Fibroblast of skin of back (primary cell): ENCODE measurements at places on chromosomes 1 and 21.

GRCh38 chr1:211359876-211360275 lies 33.2 kb downstream of the TRAF5 start:
- DNase-seq: no peak

DNA sequence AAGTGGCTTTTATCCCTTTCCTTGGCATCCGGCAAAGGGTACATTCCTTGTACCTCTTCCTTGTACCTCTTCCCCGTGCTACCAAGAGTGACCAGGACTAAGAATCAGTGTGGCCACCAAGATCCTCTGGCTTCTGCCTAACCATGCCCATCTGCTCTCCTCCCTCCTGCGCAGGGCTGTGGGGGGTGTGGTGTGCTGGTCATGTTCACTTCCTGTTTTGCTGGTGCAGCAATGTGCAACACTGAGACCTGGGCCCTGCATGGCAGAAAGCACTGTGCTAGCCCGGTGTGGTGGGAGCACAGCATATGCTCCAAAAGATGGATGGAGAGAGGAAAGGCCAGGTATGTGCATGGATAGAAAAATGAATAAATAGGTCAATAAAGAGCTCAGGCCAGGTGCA lies 33.3 kb upstream of the TENT5C start:
- DNase-seq: no peak

DNA sequence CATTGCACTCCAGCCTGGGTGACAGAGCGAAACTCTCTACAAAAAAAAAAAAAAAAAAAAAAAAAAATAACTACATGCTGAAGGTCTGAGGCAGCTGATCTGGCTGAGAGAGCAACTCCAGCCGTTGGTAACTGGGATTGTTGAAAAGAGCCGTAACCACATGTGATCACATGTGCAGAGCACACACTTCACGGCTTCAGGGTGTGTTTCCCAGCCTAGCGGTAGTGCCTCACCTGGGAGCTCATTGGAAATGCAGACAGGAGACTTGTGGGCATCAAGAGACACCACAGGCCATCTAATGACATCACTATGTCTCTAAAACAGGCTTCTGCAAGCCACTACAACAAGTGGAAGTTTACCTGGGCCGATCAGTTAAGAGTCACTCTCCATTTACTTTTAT lies 11.8 kb upstream of the OTUD7B start:
- no peak for DNase-seq

DNA sequence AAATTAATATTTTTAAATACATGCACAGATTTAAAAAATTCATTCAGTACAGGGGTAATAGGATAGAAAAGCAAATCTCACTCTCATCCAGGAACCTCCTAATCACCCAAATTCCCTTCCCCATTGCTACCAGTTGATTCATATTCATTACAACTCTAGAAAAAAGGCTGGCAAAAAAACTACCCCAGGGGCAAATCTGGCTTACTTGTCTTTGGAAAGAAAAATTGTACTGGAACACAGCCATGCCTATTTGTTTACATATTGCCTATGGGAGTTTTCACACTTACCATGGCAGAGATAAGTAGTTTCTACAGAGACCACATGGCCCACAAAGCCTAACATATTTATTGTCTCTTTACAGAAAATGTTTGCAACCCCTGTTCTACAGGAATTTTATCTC lies 8.9 kb upstream of the RBM34 start:
- DNase-seq: no peak

DNA sequence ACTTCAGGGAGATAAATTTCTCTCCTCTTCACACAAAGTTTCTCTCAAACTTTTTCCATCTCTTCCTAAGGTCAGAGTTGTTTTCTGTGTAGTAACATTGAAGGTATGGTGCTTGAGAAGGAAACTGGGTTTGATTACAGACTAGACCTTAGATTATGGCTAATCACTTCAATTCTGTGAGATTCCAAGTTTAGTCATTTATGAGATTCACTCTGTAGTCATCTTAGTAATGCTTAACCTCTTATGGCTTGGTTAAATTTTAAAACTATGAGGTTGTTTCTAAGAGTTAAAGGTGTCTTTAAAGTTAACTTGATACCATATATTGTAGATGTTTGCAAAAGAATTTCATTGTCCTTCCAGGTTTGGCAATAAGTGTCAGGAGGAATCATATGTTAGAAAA lies 1092.2 kb downstream of the KCNT2 start:
- no peak for DNase-seq

DNA sequence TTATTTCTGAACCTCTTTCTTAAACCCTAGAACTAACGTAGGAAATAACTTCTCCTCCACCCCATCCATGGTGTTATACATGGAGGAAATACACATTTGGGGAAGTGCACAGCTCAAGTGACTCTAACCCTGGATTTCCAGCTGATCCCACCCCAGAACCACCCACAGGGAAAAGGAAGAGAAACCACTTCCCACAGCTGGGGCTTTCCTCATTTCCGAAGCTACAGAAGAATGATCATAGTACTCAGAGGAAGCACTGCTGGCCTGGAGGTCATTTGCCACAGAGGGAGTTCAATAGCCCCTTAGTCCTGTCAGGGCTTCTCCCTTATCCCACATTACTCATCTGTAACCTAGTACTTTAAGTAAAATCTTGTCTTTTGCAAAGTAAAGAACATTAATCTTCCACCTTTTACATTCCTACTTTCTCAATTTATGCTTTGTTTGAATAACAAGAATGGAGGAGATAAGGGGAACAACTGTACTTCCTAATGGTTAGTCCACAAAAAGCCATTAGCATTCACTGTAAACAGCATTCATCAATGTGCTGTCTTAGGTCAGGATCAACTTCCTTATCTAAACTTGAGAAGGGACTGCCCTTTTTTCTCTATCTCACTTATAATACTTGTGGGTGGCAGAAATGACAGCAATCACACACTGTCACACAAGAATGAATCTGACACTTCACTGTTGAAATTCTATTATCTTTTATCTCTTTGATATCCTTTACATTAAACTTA lies 63.0 kb upstream of the RGS1 start:
- no peak for DNase-seq

DNA sequence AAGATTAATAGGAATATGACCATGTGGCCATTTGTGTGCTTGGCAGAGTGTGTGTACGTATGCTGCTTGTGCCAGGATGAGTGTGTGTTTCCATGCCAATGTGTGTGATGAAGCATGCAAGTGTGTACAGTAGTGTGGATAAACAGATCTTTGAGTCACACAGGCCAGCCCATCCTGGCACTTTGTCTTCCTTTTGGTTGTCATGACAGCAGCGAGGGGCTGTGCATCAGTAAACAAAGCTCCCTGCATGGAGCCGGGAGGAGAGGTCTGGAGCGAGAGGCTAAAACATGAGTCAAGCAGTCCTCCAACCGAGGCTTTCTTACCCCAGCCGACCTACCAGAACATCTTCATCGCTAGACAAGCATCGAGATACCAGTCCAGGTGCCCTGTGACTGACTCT lies 221.2 kb downstream of the CACNA1E start:
- DNase-seq: no peak

DNA sequence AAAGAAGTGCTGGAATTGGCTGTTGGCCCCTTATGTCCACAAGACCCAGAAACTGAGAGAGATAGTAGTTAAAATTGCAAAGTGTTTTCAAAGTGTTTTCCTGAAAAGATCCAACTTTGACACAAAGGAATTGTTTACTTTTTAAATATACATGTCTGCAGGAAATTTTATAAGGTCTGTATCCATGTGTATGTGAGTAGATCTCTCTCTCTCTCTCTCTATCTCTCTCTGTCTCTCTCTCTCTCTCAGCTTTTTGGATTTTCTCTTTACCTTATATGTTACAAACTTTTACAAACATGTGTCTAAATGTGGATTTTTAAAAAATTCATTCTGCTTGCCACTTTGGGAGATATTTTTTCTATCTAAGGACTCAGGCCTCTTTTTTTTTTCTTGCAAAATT lies 358.6 kb downstream of the SIPA1L2 start:
- DNase-seq: no peak
